NCI-H146 (cell line): ENCODE measurements at places on chromosomes 16 and 17.

- no peak for DNase-seq
Observed at GRCh38 chr17:58703916-58704286, 11.5 kb downstream of the RAD51C start.

- DNase-seq, result peak; percentile 58
Observed at GRCh38 chr16:3356118-3356517, 429 bp downstream of the OR2C1 start.

DNA sequence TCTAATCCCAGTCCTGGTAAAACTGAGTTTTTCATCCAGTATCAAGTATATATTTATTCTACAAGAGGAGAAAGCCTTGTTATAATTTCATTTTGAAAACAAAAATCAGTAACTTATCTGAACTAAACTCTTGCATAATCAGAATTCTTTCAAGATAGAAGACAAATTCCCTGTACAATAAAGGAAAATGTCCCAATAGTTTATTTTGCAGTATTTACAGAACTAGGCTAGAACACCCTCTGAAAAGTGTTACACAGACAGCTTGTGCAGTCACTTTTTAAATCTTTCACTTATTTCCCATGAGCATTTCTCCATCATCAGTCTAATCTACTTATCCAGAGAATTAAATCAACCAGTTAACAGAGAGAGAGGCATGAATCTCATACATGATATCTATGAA is 48.5 kb downstream of the SPOP start:
- DNase-seq, result no peak

GRCh38 chr16:89722392-89723278 is 1.3 kb downstream of the ZNF276 start:
- no peak for DNase-seq

DNA sequence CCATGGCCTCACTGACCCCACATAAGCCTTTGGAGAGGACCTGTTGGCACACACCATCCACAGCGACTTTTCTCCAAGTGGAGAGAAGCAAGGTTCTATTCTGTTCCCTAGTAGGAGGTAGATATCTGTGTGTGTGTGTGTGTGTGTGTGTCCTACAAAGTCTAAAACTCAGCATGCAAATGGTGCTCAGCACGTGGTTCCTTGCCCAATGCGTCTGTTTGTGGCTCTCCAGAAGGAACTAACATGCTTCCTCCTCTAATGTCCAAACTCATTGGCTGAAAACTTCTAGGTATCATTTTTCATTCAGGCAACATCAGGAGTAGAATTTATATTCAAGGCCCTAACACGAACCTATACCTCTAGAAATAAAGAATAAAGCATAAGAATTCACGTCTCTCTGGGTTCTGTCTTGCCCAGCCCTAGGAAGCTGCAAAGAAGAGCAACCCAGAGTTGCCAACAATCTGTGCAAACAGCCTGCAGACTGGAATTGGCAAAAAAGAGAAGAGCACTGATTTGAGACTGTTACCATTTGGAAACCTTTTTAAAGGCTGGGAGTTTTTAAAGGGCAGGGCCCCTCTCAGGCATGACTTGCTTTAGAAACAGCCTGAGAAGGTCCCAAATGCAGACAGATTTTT is 25.5 kb downstream of the MAP3K14 start:
- DNase-seq, result no peak

- no peak for DNase-seq
Observed at GRCh38 chr16:10950393-10950792, 6.0 kb downstream of the CLEC16A start.

DNA sequence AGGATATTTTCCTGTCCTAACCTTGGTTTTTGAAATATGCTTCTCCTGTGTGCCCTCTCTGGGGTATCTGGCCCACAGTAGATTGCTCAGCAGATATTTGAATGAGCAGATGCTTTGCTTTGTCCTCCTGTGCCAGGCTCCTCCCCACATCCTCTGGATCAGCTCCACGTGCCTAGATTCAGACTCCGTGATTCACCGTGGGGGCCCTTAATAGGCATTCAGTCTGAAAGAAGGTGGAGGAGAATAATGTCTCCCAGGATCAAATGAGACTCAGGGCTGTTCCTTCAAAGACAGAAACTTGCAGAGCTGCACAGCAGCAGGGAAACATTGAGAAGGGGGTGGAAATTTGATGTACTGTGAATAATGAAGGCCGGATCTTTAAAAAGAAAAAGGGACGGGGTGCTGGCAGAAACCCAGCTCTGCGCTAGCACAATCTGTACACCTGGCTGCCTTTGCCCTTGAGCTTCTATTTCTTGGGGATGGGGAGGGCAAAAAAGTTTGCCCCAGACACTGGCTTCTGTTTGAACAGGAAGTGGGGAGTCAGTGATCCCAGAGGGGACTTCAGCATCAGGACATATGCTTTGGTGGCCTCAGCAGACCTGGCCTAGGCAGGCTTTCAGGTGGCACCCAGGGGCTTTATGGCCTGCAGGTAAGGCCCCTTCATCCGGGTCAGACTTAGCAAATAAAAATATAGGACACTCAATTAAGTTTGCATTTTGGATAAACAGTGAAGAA is 15.9 kb upstream of the SLC12A3 start:
- no peak for DNase-seq

DNA sequence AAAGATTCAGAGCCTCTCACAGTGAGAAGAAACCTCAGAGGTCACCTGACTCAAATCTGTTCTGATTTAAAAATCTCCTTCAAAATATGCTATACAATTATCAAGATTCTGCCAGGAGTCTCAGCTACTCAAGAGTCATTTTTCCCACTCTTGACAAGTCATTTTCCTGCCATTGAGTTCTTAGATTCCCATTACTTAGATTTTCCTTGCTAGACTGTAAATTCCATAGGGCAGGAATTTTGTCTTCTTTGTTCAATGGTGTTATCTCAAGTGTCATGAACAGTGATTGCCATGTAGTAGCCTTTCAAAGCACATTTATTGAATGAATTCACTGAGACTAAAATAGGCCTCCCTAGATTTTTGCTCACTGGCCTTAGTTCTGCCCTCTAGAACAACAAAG is 95.9 kb downstream of the PCTP start:
- DNase-seq, result no peak

DNA sequence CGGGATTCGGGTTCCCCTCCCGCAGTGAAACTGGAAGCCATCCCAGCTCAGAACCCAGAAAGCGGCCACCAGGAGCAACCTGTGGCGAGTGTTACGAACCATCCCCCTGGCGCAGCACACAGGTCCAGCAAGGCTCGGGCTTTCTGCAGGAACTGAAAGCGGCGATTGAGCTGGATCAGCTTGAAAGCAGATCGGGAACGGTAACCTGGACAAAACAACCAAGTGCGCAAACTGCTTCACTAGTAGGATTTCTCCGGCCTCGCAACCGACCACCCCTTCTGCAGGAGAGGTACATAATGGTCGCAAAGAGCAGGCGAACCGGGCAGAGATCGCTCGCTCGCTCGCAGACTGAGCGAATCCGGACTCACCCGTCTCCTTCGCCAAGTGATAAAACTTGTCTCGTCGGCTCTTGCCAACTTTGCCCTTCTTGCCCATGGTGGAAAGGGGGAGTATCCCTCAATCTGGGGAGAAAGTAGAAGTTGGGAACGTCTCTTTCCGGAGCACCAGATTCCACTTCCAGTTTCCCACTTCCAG is 696 bp upstream of the PSMC5 start:
- DNase-seq, result peak; percentile 41

DNA sequence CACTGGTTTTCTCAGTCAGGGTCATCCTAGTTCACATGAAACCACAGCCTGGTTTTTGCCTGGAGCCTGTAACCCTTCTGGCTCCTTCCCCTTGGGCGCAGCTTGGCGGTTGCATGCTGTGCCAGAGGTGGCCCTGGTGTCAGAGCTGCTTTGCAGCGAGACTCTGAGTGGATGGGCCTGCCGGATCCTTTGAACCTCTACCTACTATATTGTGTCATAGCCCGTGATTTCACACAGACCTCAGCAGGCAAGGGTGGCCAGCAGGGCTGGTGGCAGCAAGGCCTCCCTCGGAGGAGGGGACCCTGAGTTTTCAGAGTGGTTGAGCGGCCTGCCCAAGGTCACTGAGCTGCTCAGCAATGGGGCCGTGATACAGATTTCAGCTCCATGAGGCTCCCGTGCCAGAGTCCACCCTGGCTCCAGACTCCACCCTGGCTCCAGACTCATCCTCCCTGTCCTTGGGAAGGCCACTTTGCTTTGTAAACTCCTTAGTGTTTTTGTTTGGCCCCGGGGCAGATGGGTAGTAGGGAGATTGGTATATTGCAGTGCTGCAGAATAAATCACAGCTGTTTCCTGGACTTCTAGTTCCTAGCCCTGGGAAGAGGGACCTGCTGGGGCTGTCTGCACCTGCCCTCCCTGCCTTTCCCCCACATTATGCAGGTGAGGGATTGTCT is 9.7 kb downstream of the MPRIP start:
- DNase-seq, result peak; percentile 68

DNA sequence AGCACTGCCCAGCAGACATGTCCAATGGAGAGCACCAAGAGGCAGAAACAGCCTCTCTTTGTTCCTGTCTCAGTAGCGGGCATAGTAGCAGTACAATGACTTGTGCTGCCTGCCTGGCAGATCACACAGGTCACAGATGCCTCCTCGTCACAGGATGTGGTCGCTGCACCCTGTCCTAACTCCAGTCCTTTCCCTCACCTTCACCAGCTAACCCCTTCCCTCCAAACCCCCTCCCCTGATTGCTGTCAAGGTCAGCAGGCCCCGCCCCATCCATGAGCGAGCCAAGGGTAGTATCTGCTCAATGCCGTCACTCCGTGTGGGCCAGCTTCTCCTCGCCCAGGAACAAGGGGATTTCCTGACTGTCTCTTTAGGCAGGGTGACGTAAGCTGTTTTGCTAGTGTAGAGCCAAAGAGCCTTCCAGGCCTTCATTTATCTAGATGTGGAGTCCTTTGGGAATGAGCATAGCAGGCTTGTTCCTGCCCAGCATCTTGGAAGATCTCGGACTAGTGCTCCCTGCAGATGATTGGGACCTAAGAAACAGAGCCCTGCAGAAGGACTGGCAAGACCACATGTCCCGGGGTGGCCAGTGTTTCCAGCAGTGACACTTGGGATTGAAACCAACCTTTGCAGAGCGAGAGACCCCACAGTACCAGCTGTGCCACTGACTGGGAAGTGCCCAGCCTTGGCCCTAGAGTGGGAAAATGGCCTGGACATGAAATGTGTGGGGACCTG is 75.9 kb upstream of the TNRC6C start:
- no peak for DNase-seq

GRCh38 chr17:64787921-64788271 is 125.8 kb upstream of the SMURF2 start:
- DNase-seq, result no peak
